Tibial nerve (tissue), 4 donors: ENCODE measurements at places on chromosomes 4 and X. TPM values are rescaled to one million over a fixed set of nuclear protein-coding genes. Genes with fewer than 3 reads are reported as not detected.

UCHL1 gene
- 55.9 TPM for total RNA-seq

SYTL5 gene
- total RNA-seq = 0.30 TPM

CT45A10 gene
- not detected for total RNA-seq

H2BW2 gene
- not detected for total RNA-seq

PWWP3B gene
- 16.0 TPM for total RNA-seq

FOXP3 gene
- total RNA-seq = 0.42 TPM

IGFBP7 gene
- 2,530 TPM for total RNA-seq

PDE6B gene
- total RNA-seq = not detected

SCLT1 gene
- 28.8 TPM for total RNA-seq

GRCh38 chr4:152536545-152537182, 772 bp upstream of the FBXW7 start:
- peak overlapping the region; percentile 67 for H3K27ac ChIP-seq
- no peak for DNase-seq
- H3K4me1 ChIP-seq = peaks cover 52% of the 10 kb centered on the region
- H3K27me3 ChIP-seq = no peaks in the 10 kb centered on the region
- H3K36me3 ChIP-seq = no peaks in the 10 kb centered on the region
- peak overlapping the region; percentile 92 for H3K4me3 ChIP-seq

- no peaks in the 10 kb centered on the region for H3K27me3 ChIP-seq
- DNase-seq = no peak
- no peaks in the 10 kb centered on the region for H3K4me1 ChIP-seq
- no peaks in the 10 kb centered on the region for H3K36me3 ChIP-seq
- no peak overlapping the region for H3K27ac ChIP-seq
Observed at GRCh38 chr4:135575041-135575440, 1373.5 kb upstream of the PABPC4L start.

- no peak overlapping the region for H3K4me3 ChIP-seq
- no peaks in the 10 kb centered on the region for H3K27me3 ChIP-seq
- no peaks in the 10 kb centered on the region for H3K4me1 ChIP-seq
- no peak overlapping the region for H3K27ac ChIP-seq
- no peaks in the 10 kb centered on the region for H3K36me3 ChIP-seq
Observed at GRCh38 chr4:63708661-63709060, 700.6 kb downstream of the TECRL start.

DNA sequence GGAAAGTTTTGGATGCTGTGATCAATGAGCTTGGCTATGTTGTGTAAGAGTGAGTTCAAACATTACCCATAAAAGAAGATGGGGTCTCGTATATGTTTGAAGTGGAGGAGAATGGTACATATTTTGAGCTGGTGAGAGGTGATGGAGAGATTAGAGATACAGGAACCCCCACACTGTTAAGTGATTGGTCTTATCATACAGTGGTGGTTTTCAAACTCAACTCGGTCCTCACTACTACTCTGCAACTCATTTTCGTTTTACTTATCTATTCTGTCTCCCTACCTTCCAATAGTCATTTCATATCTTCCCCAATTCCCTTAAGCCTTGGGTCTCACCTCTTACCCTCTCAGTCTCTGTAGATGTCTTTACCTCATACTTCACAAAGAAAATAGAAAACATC, 16.4 kb upstream of the TNIP3 start:
- no peak for DNase-seq
- no peak overlapping the region for H3K4me3 ChIP-seq
- no peaks in the 10 kb centered on the region for H3K36me3 ChIP-seq
- no peaks in the 10 kb centered on the region for H3K4me1 ChIP-seq

DNA sequence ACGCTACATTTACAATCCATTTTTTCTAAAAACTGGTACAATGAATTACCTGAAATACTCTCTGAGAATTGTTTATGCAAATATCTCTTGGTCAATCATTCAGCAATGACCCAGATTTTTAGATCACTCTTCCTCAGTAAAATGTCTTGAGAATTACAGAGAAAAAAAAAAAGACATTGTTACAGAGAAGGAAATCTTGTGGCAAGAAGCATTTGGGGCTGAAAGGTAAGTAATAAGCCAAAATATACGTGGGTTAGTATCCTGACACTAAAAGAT, 19.6 kb upstream of the TET2 start:
- no peaks in the 10 kb centered on the region for H3K36me3 ChIP-seq
- H3K4me1 ChIP-seq = no peaks in the 10 kb centered on the region
- DNase-seq = no peak
- H3K27ac ChIP-seq = no peak overlapping the region

DNA sequence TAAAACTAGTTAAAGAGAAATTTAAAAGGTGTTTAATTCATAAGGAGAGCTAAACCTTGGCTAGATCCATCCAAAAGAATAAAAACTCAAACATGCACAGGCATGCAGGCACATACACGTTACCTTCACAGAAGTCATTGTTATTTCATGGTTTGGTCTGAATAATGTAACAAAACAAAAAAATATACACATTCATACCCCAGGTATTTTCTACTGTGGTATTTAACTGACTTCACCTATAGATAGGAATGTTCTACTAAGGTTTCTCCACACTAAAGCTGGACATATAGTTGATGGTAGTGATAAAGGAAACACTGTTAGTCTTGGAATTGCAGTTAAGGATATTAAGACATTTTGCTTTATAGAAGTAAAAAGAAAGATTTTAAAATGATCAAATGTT, 283.6 kb upstream of the PCDH10 start:
- no peak for DNase-seq
- H3K4me1 ChIP-seq = no peaks in the 10 kb centered on the region
- H3K4me3 ChIP-seq = no peak overlapping the region
- no peaks in the 10 kb centered on the region for H3K27me3 ChIP-seq
- H3K27ac ChIP-seq = no peak overlapping the region
- H3K36me3 ChIP-seq = no peaks in the 10 kb centered on the region

DNA sequence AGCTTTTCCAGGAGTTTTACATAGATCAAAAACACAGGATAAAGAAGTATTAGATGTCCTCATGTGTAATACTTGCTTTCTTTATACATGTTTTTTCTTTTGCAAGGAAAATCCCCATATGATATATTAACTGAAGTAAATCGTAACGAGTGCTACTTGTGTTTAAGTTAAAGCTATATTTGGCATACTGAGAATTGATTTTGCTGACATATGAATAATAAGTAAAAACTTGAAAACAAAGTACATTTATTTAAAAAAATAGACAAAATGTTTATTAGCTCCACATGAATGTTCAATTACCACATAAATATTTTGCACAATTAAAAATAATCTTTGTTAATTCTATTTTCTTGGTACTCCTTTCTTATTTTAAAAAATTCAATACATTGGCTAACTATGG, 884.7 kb downstream of the FSTL5 start:
- no peaks in the 10 kb centered on the region for H3K36me3 ChIP-seq
- no peaks in the 10 kb centered on the region for H3K4me1 ChIP-seq
- H3K27me3 ChIP-seq = no peaks in the 10 kb centered on the region
- DNase-seq = no peak

GRCh38 chrX:130836447-130836846, 66.6 kb downstream of the ENOX2 start:
- no peak overlapping the region for H3K4me3 ChIP-seq
- no peaks in the 10 kb centered on the region for H3K36me3 ChIP-seq
- H3K27ac ChIP-seq = no peak overlapping the region
- H3K4me1 ChIP-seq = no peaks in the 10 kb centered on the region
- peaks cover 3% of the 10 kb centered on the region for H3K27me3 ChIP-seq

GRCh38 chrX:5681159-5681558, 547.5 kb downstream of the NLGN4X start:
- H3K36me3 ChIP-seq = no peaks in the 10 kb centered on the region
- H3K4me1 ChIP-seq = no peaks in the 10 kb centered on the region
- DNase-seq = no peak
- no peak overlapping the region for H3K4me3 ChIP-seq
- H3K27me3 ChIP-seq = no peaks in the 10 kb centered on the region
- no peak overlapping the region for H3K27ac ChIP-seq

DNA sequence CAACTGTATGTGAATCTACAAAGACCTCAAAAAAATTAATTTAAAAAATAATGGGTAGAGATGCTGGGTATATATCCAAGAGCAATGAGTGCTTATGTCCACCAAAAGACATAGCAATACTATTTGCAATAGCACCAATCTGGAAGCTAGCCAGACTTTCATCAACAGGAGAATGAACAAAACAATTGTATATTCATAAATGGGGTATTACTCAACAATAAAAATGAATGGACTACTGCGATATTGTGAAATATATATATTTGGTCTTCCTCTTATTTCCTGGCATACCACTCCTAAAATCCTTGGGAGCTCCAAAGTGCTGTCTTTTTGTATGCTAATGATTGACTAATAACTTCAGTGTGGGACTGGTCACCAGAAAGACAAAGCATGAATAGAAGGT, 77.5 kb downstream of the MSN start:
- no peaks in the 10 kb centered on the region for H3K4me1 ChIP-seq
- no peak overlapping the region for H3K4me3 ChIP-seq
- H3K36me3 ChIP-seq = no peaks in the 10 kb centered on the region
- no peak overlapping the region for H3K27ac ChIP-seq
- no peak for DNase-seq

- H3K4me3 ChIP-seq = no peak overlapping the region
- no peaks in the 10 kb centered on the region for H3K27me3 ChIP-seq
- H3K27ac ChIP-seq = no peak overlapping the region
- no peak for DNase-seq
- no peaks in the 10 kb centered on the region for H3K36me3 ChIP-seq
- H3K4me1 ChIP-seq = no peaks in the 10 kb centered on the region
Observed at GRCh38 chrX:136847874-136848273, 32.7 kb downstream of the RBMX start.

GRCh38 chrX:44291468-44292092, 51.9 kb downstream of the EFHC2 start:
- no peak for DNase-seq
- H3K36me3 ChIP-seq = no peaks in the 10 kb centered on the region
- peaks cover 5% of the 10 kb centered on the region for H3K27me3 ChIP-seq

DNA sequence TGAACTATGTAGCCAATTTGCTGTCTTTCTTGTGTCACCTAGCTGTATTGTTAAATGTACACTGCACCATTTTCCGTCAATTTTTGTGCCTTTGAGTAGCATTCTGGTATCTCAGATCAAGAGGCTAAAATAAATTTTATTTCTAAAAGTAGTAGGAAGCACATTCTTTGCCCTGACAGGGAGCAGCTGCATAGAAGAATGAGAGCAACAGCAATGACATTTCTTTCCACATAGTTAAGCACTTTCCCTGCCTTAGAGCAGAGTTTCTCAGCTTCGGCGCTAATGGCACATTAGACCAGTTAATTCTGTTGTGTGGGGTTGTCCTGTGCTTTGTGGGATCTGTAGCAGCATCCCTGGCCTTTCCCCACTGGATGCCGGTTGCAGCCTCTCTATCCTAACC, 173.9 kb downstream of the CHIC2 start:
- no peaks in the 10 kb centered on the region for H3K27me3 ChIP-seq
- H3K4me1 ChIP-seq = no peaks in the 10 kb centered on the region
- H3K4me3 ChIP-seq = no peak overlapping the region
- no peaks in the 10 kb centered on the region for H3K36me3 ChIP-seq
- no peak for DNase-seq
- H3K27ac ChIP-seq = no peak overlapping the region

DNA sequence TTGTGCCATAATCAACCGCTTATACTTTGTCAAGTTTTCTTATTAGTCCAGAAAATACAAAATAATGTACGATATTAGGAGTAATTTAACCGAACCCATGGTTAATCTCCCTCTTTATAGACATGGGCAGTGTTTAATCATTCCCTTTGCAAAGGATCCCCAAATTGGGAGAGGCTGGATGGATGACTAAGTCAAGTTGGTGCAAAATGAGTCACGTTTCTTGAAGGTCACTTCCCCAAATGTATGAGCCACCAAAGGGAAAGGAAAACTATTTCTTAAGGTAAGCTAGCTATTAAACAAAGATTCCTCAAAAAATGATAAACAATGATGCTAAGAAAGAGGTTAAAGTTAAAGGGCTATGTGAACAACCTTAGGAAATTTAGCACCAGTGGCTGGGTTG, 17.5 kb downstream of the MAML3 start:
- H3K36me3 ChIP-seq = peaks cover 6% of the 10 kb centered on the region
- H3K27me3 ChIP-seq = no peaks in the 10 kb centered on the region
- DNase-seq = no peak
- H3K27ac ChIP-seq = no peak overlapping the region
- H3K4me1 ChIP-seq = no peaks in the 10 kb centered on the region
- no peak overlapping the region for H3K4me3 ChIP-seq

DNA sequence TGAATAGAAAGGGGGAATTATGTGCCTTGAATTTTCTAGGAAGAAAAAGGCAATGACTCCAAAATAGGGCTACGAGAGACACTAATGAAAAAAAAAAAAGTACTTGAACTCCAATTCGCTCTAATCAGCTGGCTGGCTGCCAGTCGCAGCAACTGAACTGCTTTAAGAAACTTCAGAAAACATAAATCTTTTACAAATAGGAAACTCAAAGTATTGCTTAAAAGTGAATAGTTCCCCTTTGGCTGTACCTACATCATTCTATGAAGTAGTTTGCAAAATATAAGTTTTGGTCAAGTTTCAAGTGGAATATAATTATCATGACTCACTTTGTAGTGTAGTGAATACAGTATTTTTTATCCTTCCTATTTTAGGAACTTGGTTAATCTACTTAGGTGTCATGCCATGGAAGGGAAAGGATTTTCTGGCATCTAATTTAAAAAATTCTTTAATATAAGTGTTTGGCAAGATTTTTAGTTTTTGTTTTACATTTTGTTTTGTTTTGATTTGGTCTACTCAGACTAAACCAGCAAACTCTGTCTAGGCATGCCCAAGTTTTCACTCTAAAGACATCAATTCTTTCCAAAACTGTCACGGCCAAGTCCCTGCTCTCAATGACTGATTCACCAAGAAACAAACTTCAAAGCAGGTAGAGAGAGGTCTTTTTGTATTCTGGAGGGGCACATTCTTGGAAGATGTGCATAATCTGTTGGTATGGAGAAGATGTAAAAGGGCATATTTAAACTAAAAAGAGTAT, 382.4 kb upstream of the GALNT7 start:
- H3K36me3 ChIP-seq = no peaks in the 10 kb centered on the region
- DNase-seq = no peak
- no peak overlapping the region for H3K4me3 ChIP-seq
- H3K27ac ChIP-seq = no peak overlapping the region
- H3K27me3 ChIP-seq = no peaks in the 10 kb centered on the region

DNA sequence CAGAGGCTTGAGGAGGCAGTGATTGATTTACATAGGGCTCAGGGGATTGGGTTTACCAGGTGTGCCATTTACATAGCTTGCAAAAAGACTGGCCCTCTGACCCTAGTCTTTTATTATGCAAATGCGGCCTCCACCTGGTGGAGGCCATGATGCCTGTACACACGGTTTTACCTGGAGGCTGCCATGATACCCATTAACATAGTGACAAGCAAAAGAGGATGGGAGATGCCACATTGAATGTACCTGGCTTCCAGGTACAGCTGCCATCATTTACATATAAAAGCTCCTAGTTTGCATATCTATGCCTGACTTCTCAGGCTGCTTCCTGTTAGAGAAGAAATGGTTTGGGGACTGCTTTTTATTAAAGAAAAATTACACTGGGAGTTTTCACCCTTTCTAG, 72.0 kb downstream of the NEXMIF start:
- H3K27ac ChIP-seq = no peak overlapping the region
- no peaks in the 10 kb centered on the region for H3K36me3 ChIP-seq
- H3K4me3 ChIP-seq = no peak overlapping the region
- no peaks in the 10 kb centered on the region for H3K4me1 ChIP-seq
- no peak for DNase-seq

GRCh38 chrX:2325076-2325784, 175.5 kb downstream of the DHRSX start:
- H3K4me3 ChIP-seq = peak overlapping the region; percentile 7
- no peak for DNase-seq
- no peaks in the 10 kb centered on the region for H3K4me1 ChIP-seq
- no peaks in the 10 kb centered on the region for H3K27me3 ChIP-seq
- H3K27ac ChIP-seq = peak overlapping the region; percentile 81
